Stimulated activated CD4-positive, alpha-beta T cell treated with anti-CD3 and anti-CD28 coated beads, TNF-alpha, amount 100 ng/mL, for 1 hour (primary cell): ENCODE measurements at places on chromosomes 5 and 9.

DNA sequence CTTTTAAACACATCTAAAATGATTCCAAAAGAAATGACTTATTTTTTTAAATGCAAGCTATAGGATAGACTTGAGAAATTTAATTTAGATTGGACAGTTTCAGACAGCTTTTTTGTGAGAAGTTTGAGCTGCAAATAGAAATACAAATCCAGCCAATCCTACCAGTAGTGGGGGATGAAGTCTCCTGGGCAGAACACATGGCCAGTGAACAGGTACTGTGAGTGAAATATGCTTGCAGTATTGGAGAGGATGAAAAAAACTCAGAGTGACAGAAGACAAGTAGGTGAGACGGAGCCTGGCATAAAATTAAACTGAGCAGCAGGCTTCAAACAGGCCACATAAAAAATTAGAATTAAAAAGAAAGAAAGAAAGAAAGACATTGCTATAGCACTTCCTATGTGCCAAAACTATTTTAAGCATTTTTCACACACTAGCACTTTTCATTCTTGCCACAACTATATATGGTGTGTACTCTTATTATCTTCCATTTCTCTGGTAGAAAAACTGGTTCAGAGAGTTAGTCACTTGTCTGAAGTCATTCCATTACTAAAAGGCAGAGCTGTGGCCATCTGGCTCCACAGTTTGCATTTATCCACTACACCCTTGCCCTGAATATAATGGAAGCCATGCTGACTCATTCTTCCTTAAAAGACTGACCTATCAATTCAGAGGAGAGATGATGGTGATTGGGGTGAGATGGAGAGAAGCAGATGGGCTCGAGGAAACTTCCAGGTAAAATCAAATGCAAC lies 310.2 kb upstream of the CTNND2 start:
- no peak for DNase-seq

- DNase-seq: no peak
Observed at GRCh38 chr9:122374885-122375420, 4.1 kb downstream of the PTGS1 start.

- no peak for DNase-seq
Observed at GRCh38 chr9:116423149-116423548, 264.0 kb upstream of the TRIM32 start.

- no peak for DNase-seq
Observed at GRCh38 chr9:27384262-27385014, 87.5 kb upstream of the EQTN start.

DNA sequence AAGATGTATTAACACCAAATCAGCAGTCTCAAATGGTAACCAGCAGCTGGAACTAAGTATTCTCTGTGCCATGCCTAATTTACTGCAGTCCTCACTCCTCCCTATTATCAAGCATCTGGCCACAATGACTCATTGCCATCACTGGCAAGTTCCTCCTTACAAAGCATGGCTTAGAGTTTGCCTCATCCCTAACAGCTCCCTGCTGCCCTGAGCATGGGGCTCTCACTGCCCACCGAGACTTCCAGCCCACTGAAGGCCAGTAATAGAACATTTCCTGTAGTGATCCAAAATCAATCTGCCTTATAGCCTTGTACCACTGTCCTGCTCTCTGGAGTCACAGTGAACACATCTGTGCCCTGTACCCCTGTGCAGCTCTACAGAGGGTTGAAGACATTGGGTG lies 211.9 kb upstream of the TRIM32 start:
- DNase-seq: no peak

DNA sequence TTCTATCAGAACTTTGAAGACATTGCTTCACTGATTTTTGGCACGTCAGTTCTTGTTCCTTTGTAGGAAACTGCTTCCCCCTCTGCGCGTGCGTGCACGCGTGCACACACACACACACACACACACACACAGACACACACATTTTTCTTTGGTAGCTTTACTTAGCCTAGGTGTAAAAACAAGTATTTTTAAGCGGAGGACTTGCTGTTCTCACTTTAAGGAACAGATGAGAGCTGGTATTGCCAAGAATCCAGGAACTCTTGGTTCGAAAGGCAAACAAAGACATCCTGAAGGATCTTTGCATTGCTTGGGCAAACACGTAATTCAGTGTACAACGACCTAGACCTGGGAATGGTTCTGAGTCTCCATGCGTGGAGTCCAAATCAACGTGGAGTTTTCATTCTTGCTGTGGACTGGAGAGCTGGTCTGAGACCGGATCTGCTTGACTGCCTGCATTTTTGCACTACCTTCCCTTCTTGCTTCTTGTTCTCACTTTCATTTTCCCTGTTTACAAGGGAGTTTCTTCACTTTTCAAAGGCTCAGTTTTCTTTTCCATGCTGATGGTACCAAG lies 8.2 kb downstream of the TMEM268 start:
- no peak for DNase-seq

GRCh38 chr5:93589152-93589828 lies 6.3 kb downstream of the NR2F1 start:
- no peak for DNase-seq

DNA sequence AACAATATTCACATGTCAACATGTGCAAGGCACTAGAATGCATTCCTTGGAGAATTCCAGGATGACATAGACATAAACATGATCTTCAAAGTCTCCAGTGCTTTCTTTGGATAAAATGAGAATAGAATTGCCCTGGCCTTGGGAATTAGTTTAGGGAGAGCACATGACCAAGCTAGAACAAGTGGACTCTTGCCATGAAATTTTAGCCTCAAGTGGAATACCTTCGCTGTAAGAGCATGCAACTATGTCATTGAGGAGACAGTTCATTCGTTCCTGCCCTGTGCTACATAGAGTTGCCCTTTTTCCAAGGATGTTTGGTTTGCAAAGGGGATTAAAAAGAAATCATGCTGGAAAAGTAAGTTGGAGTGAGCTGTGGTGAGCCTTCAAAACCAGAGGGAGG lies 42.7 kb downstream of the ZFAND5 start:
- no peak for DNase-seq

GRCh38 chr9:124182741-124183140 lies 75.0 kb upstream of the NEK6 start:
- DNase-seq: no peak

GRCh38 chr5:103923616-103924168 lies 361.1 kb upstream of the NUDT12 start:
- DNase-seq: no peak

- DNase-seq: no peak
Observed at GRCh38 chr5:100706776-100707175, 171.6 kb downstream of the FAM174A start.

GRCh38 chr5:57844410-57844809 lies 361.8 kb upstream of the ACTBL2 start:
- DNase-seq: no peak

GRCh38 chr5:174636094-174636493 lies 88.3 kb upstream of the MSX2 start:
- no peak for DNase-seq

DNA sequence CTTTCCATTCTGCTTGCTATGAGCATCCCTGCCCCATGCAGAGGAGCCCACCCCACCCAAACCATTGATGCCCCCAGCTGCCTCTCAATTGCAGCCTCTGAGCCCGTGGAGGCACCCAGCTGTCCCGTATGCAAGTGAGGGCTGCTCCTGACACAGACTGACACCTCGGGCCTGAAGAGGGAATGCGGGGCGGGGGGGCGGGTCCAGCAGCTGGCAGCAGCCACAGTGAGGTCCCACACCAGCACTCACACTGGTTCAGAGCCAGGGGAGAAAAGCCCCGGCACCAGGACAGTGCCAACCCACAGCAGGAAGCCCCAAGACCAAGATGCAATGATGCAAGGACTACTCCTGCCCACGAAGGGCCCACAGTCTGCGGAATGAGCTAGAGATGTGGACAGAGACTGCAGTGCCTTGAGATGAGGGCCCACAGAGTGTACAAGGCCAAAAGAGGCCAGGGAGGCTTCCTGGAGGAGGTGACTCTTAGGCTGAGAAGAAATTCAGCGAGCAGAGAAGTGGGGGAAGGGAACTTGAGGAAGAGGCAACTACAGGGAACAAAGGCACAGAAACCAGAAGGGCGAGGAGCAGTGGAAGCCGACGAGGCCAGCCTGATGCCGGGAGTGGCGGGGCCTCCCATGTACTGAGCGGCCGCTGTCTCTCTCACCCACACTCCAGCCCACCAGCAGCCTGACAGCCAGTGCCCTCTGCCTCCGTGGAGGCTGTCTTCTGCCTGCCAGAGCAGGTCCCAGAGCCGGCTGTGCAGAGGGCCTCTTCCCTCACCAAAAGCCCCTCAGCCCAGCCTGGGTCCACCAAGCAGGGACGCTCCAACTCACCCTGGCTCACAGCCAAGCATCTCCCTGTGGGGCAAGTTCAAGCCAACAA lies 9.2 kb downstream of the EEIG1 start:
- no peak for DNase-seq

DNA sequence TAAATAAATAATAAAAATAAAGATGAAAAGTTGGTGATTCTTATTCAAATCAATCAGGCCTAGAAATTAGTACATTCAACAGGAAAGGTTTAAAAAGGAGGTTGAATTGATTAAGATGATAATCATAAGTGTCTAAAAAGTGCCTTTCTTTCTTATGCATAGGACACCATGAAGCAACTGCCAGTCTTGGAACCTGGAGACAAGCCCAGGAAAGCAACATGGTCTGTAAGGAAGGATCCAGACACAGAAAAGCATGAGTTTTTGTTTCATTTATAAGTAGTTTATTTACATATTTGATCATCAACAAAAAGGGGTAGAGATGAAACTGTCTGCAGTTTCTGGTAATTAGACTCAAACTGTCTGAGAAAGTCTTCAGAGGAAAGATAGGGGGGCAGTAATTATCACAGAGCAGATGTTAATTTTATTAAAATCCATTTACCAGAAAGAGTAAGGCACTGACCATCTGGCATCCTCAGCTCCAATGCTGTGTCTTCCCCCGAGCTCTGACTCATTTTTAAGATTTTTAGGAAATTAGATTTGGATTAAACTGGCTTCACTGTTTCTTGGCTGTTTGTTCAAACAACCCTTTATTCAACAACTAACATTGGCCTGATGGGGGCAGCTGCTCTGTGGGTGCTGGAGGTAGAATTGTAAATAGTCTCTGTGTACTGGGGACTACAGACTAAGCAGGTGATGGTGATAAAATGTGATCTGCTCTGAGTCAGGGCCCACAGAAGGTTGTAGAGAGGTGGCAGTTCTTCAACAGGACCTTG lies 2.7 kb downstream of the RABEPK start:
- no peak for DNase-seq

DNA sequence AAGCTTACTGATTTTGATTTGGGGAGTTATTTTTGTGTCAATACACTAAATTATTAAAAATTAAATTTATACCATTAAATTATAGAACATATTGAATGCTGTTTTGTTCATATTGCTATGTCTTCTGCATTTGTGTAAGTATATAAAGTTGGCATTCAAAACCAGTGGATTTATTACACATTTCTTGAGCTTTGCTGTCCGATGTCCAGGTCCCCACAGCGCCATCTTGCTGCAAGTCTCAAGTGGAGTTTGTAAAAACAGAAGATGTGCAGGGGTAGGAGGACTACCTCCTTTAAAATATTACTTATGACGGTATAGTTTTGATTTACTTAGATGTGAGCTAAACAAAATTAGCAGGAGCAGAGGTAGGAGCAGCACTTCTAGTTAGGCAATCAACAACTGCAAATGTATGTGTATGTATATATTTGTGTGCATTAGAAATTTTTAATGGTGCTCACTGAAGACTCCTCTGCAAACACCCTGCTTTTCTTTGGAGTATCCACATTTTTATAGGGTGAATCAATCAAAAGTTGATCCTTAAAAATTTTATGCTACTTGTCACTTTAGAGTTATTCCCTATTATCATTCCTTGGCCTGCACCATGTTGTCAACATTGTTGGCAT lies 37.4 kb downstream of the CPEB4 start:
- no peak for DNase-seq

DNA sequence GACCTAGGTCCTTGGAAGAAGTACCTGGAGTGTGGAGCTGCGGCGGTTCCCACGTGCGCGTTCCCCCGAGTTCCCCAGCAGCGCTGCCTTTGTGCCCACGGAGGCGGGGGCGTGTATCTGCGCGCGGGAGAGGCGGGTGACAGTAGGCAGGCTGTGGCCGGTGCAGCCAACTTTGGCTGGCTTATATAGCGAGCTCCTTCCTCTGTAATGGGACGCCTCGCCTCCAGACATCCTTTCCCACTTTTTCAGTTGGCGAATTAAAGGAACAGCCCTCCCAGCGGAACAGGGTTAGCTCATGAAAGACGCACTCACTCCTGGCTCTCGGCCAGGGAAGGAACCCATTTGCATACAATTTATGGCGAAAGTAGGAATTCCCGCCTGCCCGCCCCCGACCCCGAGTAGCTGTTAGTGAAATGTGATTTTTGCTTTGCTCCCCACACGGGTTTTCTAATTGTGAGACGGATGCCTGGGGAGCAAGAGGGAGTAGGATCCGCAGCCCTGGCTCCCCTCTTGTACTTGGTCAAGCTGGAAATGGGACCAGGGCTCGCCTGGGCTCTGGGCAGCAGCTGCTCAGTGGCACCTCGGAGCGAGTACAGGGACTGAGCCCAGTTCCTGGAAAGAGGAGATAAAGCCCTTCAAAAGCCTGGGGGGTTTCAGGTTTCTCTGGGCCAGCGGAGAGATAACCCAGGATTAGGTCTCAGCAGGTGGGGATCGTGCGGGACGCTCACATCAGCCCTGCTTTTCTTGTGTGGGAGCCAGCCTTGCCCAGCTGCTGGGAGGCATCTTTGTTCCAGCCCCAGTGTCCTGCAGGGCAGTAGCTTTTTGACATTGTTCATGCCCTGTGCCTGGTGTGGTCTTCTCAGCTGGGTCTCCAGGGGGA lies at the start of gene TNC:
Gene TNC (minus strand): TSS at position 159 of the 880 bp plus-strand sequence. CDS start 27,139 bp downstream, outside the sequence.
- DNase-seq: no peak

DNA sequence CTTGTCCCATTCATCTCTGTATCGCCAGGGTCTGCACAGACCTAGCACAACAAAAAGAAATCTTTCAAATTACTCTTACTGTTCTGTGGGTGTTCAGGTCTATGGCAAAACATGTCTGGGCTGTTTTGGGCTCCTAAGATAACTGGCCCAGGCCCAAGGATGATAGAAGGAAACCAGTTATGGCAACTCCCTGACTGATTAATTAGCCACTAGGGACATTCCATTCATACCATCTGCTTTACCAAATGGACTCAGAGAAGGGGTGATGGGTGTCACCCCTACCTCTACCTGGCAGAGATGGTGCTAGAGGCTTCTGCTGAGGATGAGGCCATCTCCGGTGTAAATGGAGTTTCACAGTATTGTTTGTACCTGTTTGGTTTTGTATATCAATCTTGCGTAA lies 1.9 kb downstream of the SLC31A2 start:
- no peak for DNase-seq

DNA sequence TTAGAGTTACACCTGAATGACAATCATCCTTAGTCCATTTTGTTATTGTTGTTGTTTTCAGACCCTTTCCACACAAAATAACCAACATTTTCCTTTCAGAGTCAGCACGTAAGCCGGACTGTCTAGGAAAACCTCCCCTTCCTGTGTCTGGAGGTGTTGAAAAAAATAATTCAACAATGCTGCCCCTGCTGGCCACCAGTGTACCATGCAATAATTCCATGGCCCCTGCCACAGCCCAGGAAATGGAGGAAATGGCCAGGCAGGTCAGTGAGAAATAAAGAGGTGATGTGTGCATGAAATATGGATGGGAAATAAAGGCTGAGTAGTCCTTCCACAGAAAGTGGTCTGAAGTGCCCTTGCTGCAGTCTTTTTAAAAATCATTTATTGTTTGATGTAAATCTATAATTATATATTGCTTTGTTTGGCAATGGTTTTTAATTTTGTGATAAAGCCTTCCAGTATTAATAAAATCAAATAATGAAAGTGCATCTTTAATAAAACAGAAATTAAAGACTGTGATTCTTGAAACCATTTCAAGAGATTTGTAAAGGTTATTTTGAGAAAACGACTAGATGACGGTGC lies 152.8 kb upstream of the PAPPA start:
- DNase-seq: no peak

GRCh38 chr9:84875193-84875592 lies 205.7 kb downstream of the NTRK2 start:
- DNase-seq: no peak
